IMR-90 (cell line): ENCODE measurements at places on chromosomes 1 and 21. TPM values are rescaled to one million over a fixed set of nuclear protein-coding genes. Genes with fewer than 3 reads are reported as not detected.

GRCh38 chr1:51750218-51750617, 128.3 kb downstream of the NRDC start:
- no peaks in the 10 kb centered on the region for H3K27me3 ChIP-seq
- peak; percentile 50 for DNase-seq
- H3K4me3 ChIP-seq = no peak overlapping the region
- no peak overlapping the region for H3K27ac ChIP-seq
- H3K4me1 ChIP-seq = no peaks in the 10 kb centered on the region

GRCh38 chr1:89354205-89354604, 9.7 kb upstream of the GBP6 start:
- H3K4me3 ChIP-seq = no peak overlapping the region
- no peak overlapping the region for H3K27ac ChIP-seq
- H3K36me3 ChIP-seq = no peaks in the 10 kb centered on the region
- H3K4me1 ChIP-seq = no peaks in the 10 kb centered on the region
- no peak for DNase-seq

- no peak for DNase-seq
- H3K36me3 ChIP-seq = 0 out of 2 replicates have a peak, but pooled peaks cover 1% of the 10 kb centered on the region
- no peak overlapping the region for H3K4me3 ChIP-seq
- no peak overlapping the region for H3K27ac ChIP-seq
Measured at GRCh38 chr1:173445164-173445563, 32.0 kb upstream of the PRDX6 start.

DNA sequence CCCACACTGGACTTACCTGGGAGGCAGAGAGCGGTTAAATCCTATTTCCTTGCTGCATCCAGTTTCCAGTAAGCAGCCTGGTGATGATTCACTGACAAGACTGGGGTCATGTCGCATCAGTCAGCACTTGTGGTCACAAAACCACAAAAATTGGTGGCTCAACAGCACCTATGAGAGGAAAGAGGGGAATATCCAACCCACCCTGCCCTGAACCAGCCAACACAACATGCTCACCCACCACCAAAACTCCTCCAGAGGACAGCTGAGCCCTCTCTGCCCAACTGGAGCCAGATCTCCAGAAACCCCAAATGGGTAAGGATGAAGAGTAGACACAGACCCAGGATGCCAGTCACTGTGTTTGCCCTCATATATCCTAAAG, 64.0 kb downstream of the CD46 start:
- peak; percentile 67 for DNase-seq
- peaks cover 10% of the 10 kb centered on the region for H3K4me1 ChIP-seq
- no peaks in the 10 kb centered on the region for H3K27me3 ChIP-seq
- peaks cover 8% of the 10 kb centered on the region; the same call in 1 of the 2 replicates for H3K36me3 ChIP-seq
- no peak overlapping the region for H3K4me3 ChIP-seq

DNA sequence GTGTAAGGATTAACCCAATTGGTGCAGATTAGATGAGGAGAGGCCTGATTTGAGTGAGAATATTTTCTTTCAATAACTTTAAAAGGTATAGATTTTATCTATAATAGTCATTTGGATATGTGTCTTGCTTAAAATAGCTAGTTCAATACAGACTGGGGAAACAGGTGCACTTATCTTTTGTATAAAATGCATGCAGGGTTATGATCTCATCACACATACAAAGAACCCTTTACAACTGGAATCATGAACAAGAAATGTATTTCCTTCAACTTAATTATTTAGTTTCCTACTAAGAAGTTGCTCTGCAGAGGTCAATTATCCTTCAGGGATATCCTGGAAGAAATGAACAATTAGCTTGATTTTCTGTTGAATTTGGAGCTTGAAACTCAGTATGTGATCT, 259.6 kb downstream of the PTBP2 start:
- H3K27me3 ChIP-seq = no peaks in the 10 kb centered on the region; the same call in 1 of the 2 replicates
- H3K4me1 ChIP-seq = no peaks in the 10 kb centered on the region; the same call in 1 of the 2 replicates
- no peak overlapping the region for H3K27ac ChIP-seq

- no peaks in the 10 kb centered on the region for H3K27me3 ChIP-seq
- no peaks in the 10 kb centered on the region; the same call in 1 of the 2 replicates for H3K36me3 ChIP-seq
- DNase-seq = peak; percentile 33
- no peaks in the 10 kb centered on the region for H3K4me1 ChIP-seq
- H3K27ac ChIP-seq = no peak overlapping the region
- H3K4me3 ChIP-seq = no peak overlapping the region
Measured at GRCh38 chr1:52294580-52294979, 71.4 kb downstream of the CC2D1B start.

DNA sequence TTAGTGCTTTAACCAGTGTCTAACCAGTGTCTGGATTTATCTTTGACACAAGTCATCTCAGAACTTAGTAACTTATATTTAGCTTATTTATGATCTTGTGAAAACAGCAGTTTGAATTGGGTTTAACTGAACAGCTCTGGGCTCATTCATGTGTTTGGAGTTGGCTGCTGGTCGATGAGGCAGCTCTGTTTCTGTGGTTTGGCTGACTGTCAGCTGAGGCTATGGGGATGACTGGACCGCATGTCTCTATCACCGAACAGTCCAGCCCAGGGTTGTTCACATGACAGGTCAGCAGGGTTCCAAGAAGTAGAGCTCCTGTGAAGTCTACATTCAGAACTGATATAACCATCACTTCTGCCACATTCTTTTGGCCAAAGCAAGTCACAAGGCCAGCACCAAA, 29.1 kb upstream of the C21orf91 start:
- H3K4me1 ChIP-seq = peaks cover 7% of the 10 kb centered on the region
- no peaks in the 10 kb centered on the region for H3K27me3 ChIP-seq
- DNase-seq = peak; percentile 97
- H3K27ac ChIP-seq = peak overlapping the region; percentile 48
- H3K36me3 ChIP-seq = no peaks in the 10 kb centered on the region

GRCh38 chr1:86153836-86154235, 2.7 kb downstream of the COL24A1 start:
- H3K4me3 ChIP-seq = no peak overlapping the region
- DNase-seq = no peak
- H3K27ac ChIP-seq = no peak overlapping the region
- peaks cover 22% of the 10 kb centered on the region for H3K4me1 ChIP-seq

DNA sequence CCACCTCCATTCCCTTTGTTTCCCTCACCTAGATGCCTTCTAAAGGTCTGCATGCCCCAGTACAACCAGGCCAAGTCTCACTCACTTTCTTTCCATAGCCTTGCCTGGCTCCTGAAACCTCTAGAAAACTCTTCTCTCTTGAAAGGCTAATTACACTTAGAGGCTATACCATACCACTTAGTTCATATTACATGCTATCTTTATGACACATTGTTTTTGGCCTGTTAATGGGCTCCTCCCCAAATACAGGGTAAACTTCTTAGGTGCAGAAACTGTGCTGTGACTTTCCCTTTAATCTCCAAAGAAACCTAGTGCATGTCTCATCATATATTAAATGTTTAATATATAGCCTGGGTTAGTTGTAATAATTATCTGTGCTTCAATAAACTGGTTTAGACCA, 56.6 kb upstream of the C1orf105 start:
- H3K27me3 ChIP-seq = no peaks in the 10 kb centered on the region
- H3K4me1 ChIP-seq = peaks cover 8% of the 10 kb centered on the region
- H3K27ac ChIP-seq = no peak overlapping the region
- no peaks in the 10 kb centered on the region for H3K36me3 ChIP-seq

GRCh38 chr1:245888809-245889208, 618.3 kb downstream of the SMYD3 start:
- no peaks in the 10 kb centered on the region for H3K27me3 ChIP-seq
- H3K36me3 ChIP-seq = 0 out of 2 replicates have a peak, but pooled peaks cover 2% of the 10 kb centered on the region
- H3K4me1 ChIP-seq = no peaks in the 10 kb centered on the region

DNA sequence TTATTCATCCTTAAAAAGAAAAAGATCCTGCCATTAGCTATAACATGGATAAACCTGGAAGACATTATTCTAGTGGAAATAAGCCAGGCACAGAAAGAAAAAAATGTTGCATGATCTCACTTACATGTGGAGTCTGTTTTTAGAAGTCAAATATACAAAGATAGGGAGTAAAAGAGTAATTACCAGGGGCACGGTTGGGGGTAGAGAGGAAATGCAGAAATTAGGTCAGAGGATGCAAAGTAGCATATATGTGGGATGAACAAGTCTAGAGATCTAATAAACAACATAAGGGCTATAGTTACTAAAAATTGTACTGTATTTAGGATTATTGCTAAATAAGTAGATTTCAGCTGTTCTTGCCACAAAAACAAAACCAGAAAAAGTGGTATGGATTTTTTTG, 61.4 kb upstream of the CD53 start:
- H3K36me3 ChIP-seq = no peaks in the 10 kb centered on the region
- H3K27ac ChIP-seq = no peak overlapping the region
- DNase-seq = no peak

DNA sequence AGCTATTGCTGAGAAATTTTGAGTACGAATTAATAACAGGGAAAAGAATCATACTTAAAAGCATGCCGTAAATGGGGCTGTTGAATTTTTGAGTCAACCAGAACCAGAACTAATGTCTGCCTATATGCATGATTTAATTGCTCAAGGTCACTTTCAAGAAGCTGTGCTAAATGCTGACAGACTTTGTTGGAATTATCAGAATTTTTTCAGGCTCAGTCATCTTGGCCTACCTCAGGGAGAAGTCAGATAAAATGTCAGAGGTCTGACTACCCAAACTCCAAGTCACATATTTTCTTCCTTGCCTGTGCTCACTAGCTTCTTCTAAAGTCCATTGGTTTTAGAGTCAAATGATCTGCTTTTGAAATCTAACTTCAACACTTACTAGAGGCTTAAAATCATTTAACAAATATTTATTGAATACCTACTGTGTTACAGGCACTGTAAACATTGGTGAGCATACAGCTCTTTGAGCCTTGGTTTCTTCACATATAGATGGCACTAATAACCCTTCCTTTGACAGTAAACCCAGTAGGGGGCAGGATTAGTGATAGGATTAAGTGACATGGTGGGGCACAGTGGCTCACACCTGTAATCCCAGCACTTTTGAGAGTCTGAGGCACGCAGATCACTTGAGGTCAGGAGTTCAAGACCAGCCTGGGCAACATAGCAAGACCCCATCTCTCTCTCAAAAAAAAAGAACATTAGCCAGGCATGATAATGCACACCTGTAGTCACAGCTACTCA, 121.2 kb upstream of the SLC44A3 start:
- H3K36me3 ChIP-seq = no peaks in the 10 kb centered on the region
- H3K27ac ChIP-seq = peak overlapping the region; percentile 84
- DNase-seq = peak; percentile 63
- H3K4me3 ChIP-seq = no peak overlapping the region
- no peaks in the 10 kb centered on the region for H3K27me3 ChIP-seq

GRCh38 chr1:100035214-100035613, 65.4 kb downstream of the SLC35A3 start:
- no peaks in the 10 kb centered on the region for H3K4me1 ChIP-seq
- H3K36me3 ChIP-seq = no peaks in the 10 kb centered on the region
- H3K27ac ChIP-seq = no peak overlapping the region
- H3K4me3 ChIP-seq = no peak overlapping the region
- DNase-seq = no peak
- no peaks in the 10 kb centered on the region for H3K27me3 ChIP-seq

DNA sequence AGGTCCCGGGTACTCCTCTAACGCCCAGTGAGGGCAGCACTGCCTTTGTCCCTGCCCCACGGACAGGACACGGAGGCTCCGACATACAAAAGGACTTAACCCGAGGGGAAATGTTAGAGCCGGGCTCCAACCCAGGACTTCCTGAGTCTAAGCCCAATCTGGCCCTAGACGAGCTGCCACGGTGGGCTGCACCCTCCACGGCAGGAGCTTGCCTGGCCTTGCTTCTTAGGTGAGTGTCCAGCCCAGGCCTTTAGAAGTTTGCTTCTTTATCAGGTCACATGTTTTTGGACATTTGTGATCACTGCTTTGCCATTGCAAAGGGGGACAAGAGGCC, 11.0 kb upstream of the TMEM200B start:
- no peaks in the 10 kb centered on the region for H3K36me3 ChIP-seq
- no peak overlapping the region for H3K4me3 ChIP-seq
- DNase-seq = no peak
- H3K27ac ChIP-seq = no peak overlapping the region

DNA sequence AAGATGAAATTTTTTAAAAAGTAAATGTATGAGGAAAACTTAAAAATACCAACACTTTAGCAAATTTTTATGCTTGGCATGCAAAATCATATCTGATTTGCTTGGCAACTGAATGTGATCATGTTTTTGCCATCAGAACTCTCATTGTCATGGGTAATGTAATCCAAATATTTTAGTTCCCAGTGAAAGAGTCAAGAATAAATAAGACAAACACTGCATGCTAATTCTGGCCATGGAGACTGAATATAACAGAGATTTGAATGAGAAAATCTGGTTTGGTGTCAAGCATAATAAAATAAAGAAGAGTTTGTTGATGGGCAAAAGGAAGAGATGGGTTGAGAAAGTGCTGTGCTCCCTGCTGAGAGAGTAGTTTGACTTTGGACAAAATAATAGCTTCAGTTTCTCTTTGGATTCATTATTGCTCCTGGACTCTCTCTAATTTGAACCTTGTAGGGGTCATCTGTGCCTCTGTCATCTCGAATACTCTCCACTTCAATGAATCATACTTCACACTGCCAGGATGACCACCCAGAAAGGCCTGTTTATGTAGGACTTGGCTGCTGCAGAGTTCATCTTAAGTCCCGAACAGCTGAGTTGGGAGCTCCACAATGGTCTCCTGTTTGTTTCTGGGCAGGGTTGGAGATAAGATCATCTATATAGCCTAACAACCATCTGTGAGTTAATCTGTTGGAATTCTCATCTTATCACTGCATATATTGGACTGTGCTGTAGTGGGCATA, 34.4 kb downstream of the ADAMTS1 start:
- H3K36me3 ChIP-seq = no peaks in the 10 kb centered on the region
- H3K4me1 ChIP-seq = peaks cover 6% of the 10 kb centered on the region
- peak; percentile 82 for DNase-seq
- no peak overlapping the region for H3K4me3 ChIP-seq

- no peaks in the 10 kb centered on the region; the same call in none of the 2 replicates for H3K27me3 ChIP-seq
- H3K27ac ChIP-seq = no peak overlapping the region
- no peaks in the 10 kb centered on the region for H3K4me1 ChIP-seq
Measured at GRCh38 chr1:93042187-93043056, 36.7 kb upstream of the MTF2 start.

DNA sequence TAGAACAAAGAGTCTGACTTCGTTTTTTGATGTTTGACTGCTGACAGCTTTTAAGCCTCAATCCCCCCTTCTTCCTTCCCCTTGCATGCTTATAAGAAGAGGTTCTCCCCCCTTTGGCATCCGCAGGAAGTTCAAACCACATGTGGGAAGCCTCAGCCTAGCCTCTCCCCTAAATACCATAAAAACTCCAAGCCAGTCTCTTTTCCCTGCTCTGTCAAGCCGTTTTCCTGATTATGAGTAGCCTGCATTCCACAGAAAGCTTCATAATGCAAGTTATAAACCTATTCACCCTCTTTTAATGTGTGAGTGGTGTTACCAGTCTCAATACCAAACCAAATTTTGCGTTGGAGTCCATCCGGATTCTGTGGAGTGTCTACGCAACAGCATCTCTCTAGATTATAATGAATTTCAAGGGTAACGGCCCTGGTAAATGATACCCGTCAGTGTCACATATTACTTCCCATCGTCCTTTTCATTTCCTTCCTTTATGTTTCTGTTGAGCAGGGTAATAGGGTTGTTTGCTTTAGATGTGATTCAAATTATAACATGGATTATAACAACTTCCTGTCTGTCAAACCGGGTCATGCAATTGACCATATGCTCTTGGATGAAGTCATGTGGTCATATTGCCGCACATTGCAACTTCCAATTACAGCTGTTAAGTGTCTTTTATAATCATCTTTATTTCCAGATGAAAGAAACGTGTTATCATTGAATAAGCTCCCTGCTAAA, 717.5 kb downstream of the RWDD3 start:
- no peak overlapping the region for H3K27ac ChIP-seq
- H3K4me3 ChIP-seq = no peak overlapping the region
- no peaks in the 10 kb centered on the region for H3K27me3 ChIP-seq
- H3K36me3 ChIP-seq = no peaks in the 10 kb centered on the region

The RPF1 gene
- 27.2 and 28.4 TPM in 2 replicates for polyA plus RNA-seq

The HSPG2 gene
- polyA plus RNA-seq = 94.0 and 104 TPM in 2 replicates

The PLCH2 gene
- polyA plus RNA-seq = 1.9 and 2.4 TPM in 2 replicates

The OR2T35 gene
- not detected in 2 replicates for polyA plus RNA-seq

The FYB2 gene
- polyA plus RNA-seq = not detected in 2 replicates

The ELAPOR1 gene
- 1.6 and 1.7 TPM in 2 replicates for polyA plus RNA-seq

The CDCP2 gene
- not detected in 2 replicates for polyA plus RNA-seq

The GBP5 gene
- not detected in 2 replicates for polyA plus RNA-seq
